ENCODE measurements at places on chromosomes 4 and X. TPM values are rescaled to one million over a fixed set of nuclear protein-coding genes. Genes with fewer than 3 reads are reported as not detected.

- no peak for DNase-seq
Measured at GRCh38 chr4:180542445-180543100, 1700.6 kb upstream of the TENM3 start.

DNA sequence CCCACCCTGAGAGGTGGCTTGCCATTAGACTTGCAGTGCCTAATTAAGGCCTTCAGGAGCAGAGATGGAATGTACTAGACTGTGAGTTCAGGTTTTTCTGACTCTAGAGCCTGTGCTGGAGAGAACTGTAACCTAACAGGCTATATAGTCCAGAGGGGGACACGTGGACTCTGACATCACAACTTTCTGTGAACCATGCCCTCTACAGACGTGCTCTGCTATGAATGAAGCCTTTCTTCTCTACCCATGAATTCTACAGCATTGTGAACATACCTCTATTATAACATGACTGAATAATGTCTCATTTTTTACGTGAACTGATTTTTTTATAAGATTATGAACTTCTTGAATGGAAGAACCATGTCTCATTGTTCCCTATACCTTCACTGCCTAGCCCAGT is 68.8 kb downstream of the EVC2 start:
- DNase-seq, result no peak

GRCh38 chrX:68697465-68698125 is 50.1 kb downstream of the STARD8 start:
- DNase-seq, result no peak

Gene BMP3
- polyA plus RNA-seq, result 15.7 TPM

Gene CTAG1A
- polyA plus RNA-seq, result not detected

Gene SUPT20HL2
- polyA plus RNA-seq, result not detected

GRCh38 chr4:117626664-117627063 is 407.6 kb upstream of the NDST3 start:
- DNase-seq, result no peak

DNA sequence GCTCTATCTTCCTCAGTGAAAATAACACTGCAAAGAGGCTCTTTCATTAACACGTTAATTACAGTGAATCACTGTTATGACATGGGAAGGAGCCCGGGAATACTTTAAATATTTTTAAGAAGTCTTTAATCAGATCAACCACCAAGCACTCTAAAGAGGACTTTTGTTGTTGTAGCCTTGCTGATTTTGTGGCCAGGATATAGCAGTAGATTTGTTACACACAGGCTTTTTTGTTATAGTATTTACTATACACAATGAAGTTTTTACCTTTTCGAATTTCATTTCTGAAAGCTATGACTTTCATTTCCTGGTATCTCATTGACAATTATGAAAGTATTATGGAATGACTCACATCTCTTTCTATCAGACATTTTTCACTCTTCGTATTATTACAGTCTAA is 20.3 kb downstream of the FGF13 start:
- no peak for DNase-seq

- DNase-seq, result no peak
Measured at GRCh38 chr4:138614398-138615142, 372.4 kb upstream of the SLC7A11 start.

- DNase-seq, result no peak
Measured at GRCh38 chrX:120301960-120302359, 9.3 kb downstream of the TMEM255A start.

Gene ZNF81
- polyA plus RNA-seq, result 9.0 TPM

DNA sequence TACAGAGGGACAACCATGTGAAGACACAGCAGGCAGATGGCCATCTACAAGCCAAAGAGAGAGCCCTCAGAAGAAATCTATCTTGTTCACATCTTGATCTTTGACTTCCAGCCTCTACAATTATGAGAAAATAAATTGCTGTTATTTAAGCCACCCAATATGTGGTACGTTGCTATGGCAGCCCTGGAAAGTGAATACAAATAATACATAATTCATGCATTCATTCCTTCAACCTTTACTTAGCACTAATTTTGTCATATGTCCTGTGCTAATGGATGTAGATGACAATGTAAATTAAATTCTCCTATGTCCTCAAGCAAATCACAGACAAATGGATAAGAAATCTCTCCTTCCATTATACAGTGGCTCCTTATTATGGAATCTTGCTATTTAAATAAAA is 361.6 kb downstream of the PACRGL start:
- no peak for DNase-seq

GRCh38 chrX:114267142-114267541 is 316.7 kb upstream of the HTR2C start:
- DNase-seq, result no peak

DNA sequence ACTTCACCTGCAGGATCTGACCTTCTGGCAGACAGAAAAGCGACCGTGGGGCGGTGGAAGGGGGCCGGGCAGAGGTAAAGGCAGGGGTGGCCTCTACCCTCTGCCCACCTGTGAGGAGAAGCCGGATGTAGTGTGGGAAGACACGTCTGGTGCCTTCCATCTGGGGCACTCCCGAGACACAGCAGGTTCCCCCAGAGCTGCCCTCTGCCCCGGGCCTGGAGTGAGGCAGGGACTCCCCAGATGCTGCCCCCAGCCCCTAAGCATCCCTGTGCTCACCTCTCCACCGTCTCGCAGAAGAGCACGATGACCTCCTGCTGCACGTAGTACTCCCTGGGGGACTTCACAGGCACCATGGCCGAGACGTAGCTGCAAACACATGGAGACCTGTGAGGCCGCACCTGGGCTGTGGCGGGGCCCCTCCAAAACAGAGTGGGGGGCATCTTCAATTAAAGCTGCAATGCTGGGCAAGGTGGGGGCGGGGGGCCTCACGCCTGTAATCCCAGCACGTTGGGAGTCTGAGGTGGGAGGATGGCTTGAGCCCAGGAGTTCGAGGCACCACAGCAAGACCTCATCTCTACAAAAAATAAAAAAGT is 75.3 kb upstream of the MXD4 start:
- DNase-seq, result no peak

Gene CCDC120
- polyA plus RNA-seq, result 11.5 TPM

GRCh38 chrX:10008483-10009056 is 41.4 kb downstream of the CLDN34 start:
- no peak for DNase-seq

Gene PPP2R2C
- polyA plus RNA-seq, result 0.66 TPM

GRCh38 chrX:16002185-16002584 is 121.2 kb upstream of the GRPR start:
- no peak for DNase-seq

Gene LRP2BP
- polyA plus RNA-seq, result 7.3 TPM

Gene DRD5
- 0.57 TPM for polyA plus RNA-seq

GRCh38 chrX:122046226-122046625 is 998.8 kb downstream of the GLUD2 start:
- DNase-seq, result no peak

DNA sequence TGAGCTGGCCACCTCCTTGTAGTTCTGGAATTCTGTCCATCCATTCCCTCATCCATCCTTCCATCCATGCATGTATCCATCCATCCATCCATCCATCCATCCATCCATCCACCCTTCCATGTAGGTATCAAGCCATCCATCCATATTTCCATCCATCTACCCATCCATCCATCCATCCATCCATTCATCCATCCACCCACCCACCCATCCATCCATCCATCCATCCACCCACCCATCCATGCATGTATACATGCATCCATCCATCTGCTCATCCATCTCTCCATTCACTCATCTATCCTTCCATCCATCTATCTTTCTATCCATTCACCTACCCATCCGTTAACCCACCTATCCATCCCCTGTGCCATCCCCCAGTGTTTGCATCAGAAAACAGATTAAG is 153.6 kb upstream of the STX18 start:
- no peak for DNase-seq

GRCh38 chr4:83703752-83704151 is 167.8 kb downstream of the GPAT3 start:
- DNase-seq, result no peak

Gene POLN
- 2.1 TPM for polyA plus RNA-seq

Gene SHROOM3
- 32.2 TPM for polyA plus RNA-seq

GRCh38 chr4:86594559-86595425 is 677 bp downstream of the PTPN13 start:
- peak; percentile 47 for DNase-seq

GRCh38 chr4:98522062-98522461 is 136.3 kb downstream of the TSPAN5 start:
- DNase-seq, result no peak

GRCh38 chrX:118675966-118676349 is 51.4 kb upstream of the IL13RA1 start:
- no peak for DNase-seq

Gene ZNF157
- 1.2 TPM for polyA plus RNA-seq

Gene CCDC110
- polyA plus RNA-seq, result 2.6 TPM

- DNase-seq, result no peak
Measured at GRCh38 chr4:103011378-103012025, 8.0 kb downstream of the SLC9B1 start.

Gene ABLIM2
- polyA plus RNA-seq, result 6.2 TPM

Gene NPY1R
- polyA plus RNA-seq, result 19.6 TPM

Gene FREM3
- polyA plus RNA-seq, result 0.09 TPM

Gene NAP1L2
- polyA plus RNA-seq, result 4.0 TPM

GRCh38 chr4:8398347-8398746 is 42.2 kb downstream of the ACOX3 start:
- DNase-seq, result no peak

DNA sequence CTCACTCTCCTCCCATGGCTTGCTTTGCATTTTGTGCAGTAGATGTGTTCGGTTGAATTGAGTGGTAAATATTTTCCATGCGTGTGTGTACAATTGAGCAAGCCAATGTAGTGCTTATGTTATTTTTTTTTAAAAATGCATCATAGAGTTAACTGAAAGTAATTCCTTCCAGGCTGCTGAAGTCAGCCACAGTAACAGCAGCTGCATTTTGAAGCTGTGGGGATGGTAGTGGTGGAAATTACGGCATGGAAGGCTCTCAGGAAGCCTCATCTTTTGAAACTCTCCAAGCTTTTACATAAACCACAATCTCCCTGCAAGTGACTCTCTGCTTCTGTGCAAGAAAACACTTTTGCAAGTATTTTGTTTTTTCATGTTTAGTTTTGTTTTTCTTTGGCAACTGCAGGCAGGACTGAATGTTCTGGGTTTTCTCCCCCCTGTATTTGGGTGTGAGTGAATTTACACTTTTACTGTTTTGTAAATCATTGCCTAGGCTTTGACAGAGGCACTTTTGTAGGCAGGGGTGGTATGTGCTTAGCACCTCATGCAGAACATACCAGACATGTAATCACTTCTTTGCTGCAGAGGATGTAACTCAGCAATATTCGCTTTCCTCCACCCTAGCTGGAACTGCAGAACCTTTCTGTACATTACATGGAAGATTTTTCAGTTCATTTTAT is 56.2 kb downstream of the LRRC66 start:
- no peak for DNase-seq

DNA sequence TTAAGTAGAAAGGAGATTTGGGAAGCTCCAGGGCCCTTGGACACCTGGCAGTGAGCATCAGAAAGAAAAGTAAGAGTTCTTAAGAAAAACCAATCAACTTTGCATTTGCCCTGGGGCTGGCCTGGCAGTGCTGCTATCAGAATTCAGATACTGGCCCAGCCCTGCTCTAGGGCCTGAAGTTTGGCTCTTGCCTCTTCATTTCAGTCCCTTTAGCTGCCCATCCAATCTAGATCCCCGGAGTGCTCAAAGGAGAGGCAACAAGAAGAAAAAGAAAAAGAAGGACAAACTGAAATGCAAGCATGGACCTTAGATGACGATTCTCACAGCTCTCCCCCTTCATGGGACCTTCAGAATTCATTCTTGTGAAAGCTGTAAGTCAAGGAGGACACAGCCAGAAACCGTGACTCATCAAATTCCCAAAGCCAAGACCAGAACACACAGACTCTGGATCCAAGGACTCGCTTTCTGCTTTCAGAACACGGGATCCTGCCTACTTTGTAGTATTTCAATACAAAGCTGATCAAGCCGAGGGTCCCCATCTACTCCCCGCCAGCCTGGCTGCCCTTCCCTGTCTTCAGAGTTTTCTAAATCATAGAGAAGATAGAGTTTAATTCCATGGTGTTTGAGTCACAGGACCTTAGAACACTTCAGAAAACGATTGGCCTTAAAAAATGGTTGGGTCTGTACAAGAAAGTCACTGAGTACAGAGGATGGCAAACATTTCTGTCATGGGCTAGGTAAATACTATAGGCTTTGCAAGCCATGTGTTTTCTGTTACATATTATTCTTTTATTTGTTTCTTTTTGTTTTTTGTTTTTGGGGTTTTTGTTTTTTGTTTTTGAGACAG is 103.7 kb downstream of the RBM47 start:
- DNase-seq, result no peak

Gene DCK
- polyA plus RNA-seq, result 45.2 TPM

Data from left renal cortex interstitium (tissue), 4 donors.